ENCODE measurements at places on chromosomes 1 and 21.

DNA sequence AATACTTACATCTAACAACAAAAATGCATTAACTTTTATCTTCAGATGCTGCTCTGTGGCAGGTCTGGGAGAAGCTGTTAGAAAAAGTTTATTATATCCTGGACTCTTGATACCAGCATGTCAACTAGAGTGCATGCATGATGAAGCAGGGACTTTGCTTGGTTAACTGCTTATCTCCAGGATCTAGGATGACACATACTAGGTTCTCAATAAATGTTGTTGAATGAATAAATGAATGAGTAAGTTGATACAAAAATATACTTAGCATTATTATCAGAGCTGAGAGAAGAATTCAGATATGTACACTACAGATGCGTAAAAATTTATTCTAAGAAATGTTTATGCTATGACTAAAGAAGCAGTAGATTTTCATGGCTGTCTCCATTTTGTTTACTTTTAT, 304.3 kb downstream of the LTN1 start:
- no peak for DNase-seq

GRCh38 chr1:80202118-80202517, 1195.6 kb upstream of the ADGRL4 start:
- DNase-seq: no peak

DNA sequence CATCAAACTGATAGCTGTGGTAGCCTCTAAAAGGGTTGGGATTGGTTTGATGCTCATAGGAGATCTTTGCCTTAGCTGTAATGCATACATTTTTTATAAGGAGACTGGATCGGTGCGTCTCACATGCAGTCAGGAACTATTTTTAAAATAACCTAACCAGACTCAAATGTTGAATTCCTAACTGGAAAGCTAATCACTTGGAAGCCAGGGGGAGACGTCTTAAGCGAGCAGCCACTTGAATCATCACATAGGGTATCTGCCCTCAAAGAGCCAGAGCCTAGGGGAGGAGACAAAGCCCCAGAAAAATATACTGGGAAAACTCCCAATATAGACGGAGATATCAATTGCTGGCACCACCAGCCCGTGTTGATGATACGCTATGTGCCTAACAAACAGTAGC, 61.7 kb upstream of the PUM1 start:
- DNase-seq: no peak

DNA sequence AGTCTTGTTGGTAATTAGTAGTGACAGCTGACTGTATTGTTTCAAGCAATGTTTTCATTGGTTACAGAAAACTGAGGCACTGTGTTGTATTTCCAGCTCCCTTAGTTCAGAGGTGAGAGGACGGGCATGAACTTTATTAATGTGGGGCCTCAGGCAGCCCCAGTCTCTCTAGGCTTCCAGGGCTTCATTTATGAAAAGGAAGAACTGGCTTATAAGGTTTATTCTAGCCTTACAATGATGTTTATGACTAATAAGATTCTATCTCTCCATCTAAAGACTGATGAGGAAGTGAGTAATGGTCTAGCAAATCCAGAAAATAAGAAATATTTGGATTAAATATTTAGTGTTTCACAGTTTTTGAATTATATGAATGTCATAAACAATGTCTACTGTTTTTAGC, 41.5 kb downstream of the CBS start:
- no peak for DNase-seq

DNA sequence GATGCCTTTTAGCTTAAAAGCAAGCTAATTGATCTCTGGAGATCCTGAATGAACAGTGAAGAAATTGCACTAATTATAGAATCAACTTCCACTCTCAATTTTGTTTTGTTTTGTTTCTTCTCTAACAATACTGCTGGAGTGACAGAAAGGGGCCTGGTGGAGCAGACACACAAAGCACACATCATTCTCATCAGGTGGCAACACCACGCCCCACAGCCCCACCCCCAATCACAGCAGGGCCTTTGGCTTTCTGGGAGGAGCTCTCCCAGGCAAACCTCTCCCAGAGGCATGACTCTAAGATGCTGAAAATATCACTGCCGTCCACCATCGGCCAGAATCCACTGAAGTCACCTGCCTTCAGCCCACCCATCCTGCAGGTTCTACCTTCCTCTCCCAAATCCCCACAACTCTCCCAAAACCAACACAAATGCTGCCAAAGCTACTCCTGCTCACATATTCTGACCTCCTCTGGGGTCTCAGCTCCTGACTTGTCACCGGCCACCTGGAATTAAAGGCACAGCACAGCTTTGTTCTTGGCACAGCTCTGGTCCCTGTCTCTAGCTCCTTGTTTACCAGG, 120.7 kb downstream of the GRIK3 start:
- DNase-seq: no peak

DNA sequence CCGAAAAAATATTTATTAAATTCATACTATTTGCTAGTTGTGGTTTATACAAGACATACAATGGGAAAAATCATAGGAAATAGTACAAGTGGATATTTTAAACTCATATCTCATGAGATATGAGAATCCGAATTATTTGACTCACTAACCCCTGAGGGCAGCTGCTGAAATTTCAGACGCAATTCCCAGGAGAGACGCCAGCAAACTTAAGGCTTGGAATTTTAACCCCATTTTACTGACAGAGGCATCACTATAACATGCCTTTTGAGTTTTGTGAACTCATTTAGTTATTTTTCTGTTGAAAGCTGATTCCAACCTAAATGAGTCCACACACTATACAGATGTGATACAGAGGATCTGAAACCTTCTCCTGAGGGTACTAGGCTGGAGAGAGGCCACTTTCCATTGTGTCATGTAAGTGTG, 5.9 kb upstream of the MROH9 start:
- no peak for DNase-seq
